ENCODE measurements at places on chromosomes 7 and 10.
A peak's percentile ranks its signal among the peaks of the same experiment; 100 is the strongest.

DNA sequence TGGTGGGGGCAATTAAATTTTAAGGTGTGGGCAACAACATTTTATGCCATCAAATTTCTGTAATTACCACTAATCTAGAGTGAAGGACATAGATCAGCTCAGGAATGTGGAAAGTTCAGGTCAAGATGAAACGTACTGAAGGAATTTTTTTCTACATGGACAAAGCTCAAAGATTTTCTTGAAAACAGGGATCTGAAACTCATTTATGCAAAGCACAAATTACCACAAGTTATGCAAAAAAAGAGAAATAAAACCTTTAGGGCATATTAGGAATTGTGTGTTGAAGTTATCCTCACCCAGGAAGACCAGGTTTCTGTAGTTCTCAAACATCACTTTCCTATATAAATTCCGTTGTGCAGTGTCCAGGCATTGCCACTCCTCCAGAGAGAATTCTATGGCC lies 18.9 kb downstream of the ZNF680 start:
- peak; percentile 10 for DNase-seq

DNA sequence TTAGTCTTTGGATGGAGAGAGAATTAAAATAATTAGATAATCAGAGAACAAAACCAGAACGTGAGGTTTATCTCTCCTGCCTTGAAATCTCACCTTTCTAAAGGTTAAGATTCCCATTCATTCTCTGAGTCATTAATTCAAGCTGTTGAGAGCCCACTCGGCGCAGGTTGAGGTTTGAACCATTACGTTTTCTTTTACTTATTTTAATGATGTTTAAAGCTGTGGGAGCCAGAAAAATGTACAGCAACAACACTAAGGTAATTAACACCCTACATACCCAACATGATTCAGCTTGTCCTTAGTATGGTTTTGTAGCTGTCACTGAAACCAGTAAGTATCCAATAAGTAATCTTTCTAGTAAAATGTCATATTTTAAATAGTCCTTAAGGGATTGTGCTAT lies 153.0 kb upstream of the ANK3 start:
- no peak for DNase-seq

DNA sequence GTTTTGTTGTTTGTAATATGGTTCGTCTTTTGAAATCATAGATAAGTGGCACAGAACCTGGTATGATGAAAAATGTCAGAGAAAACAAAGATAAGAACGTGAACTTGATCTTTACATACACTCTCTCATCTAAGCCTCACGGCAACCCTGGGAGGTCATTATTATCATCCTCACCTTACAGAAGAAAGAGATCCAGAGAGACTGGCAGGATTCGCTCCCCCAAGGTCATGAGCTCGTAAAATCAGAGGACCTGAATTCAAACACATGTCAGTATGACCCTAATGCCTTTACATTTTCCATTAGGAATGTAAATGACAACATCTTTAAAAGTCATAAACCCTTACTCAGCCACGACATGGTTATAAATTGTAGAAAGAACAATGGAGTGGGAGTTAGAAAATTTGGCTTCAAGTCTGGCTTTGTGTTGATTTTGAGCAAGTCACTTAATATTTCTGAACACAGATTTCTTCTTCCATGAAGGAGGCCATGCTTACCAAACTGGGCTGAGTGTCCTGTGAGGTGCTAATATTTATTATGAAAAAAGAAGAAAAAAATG lies 35.9 kb downstream of the HIPK2 start:
- DNase-seq: no peak

GRCh38 chr10:70549351-70549961 lies 53.1 kb downstream of the PRF1 start:
- no peak for DNase-seq

DNA sequence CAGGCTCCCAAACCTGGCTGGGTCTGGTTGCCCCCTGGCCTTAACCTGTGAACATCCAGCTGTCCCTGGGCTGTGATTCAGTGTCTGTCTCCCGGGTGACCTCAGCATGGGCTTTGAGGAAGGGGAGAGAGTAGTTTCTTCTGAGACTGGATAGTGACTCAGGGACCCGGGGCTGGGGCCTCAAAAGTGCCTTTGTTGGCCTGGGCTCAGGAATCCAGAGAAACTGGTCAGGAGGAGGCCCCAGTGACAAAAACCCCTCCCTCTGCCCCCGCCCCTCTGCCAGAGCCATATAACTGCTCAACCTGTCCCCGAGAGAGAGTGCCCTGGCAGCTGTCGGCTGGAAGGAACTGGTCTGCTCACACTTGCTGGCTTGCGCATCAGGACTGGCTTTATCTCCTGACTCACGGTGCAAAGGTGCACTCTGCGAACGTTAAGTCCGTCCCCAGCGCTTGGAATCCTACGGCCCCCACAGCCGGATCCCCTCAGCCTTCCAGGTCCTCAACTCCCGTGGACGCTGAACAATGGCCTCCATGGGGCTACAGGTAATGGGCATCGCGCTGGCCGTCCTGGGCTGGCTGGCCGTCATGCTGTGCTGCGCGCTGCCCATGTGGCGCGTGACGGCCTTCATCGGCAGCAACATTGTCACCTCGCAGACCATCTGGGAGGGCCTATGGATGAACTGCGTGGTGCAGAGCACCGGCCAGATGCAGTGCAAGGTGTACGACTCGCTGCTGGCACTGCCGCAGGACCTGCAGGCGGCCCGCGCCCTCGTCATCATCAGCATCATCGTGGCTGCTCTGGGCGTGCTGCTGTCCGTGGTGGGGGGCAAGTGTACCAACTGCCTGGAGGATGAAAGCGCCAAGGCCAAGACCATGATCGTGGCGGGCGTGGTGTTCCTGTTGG lies at the start of gene CLDN4:
Gene CLDN4, plus strand, starts transcription at position 316 of the 903 bp plus-strand sequence. Its CDS starts 206 bp downstream, at position 522.
- peak; percentile 26 for DNase-seq

GRCh38 chr10:63052083-63052482 lies 81.0 kb upstream of the NRBF2 start:
- no peak for DNase-seq

- no peak for DNase-seq
These were observed 41.5 kb downstream of the PRF1 start for GRCh38 chr10:70561070-70561469.

DNA sequence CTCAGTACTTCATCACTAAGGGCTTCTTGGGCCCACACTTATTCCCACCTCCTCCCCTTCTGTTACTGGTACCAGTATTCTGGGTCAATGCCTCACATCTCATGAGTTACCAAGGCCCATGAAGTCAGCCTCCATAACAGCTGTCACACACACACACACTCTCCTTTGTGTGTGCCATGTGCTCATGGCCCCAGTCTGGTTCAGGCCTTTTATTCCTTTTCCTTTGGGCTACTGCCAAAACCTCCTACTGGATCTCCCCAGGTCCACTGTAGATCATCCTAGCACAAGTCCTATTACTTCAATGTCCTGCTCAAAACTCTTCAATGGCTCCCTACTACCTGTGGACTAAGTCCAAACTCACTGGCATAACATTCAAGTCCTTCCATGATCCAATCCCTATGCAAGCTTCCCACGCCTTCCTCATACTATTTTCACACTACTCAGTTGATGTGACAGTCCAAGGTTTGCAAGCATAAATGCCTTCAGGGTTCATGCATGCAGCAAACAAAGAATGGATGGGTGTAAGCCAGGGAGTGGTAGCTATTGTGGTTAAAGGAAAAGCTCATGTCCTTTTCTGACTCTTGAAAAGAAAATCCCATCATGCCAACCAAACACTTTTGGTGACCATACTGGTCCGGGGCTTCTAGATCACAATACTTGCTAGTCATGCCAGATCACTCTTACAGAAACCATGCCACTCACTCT lies 68.1 kb downstream of the CCDC6 start:
- DNase-seq: no peak

DNA sequence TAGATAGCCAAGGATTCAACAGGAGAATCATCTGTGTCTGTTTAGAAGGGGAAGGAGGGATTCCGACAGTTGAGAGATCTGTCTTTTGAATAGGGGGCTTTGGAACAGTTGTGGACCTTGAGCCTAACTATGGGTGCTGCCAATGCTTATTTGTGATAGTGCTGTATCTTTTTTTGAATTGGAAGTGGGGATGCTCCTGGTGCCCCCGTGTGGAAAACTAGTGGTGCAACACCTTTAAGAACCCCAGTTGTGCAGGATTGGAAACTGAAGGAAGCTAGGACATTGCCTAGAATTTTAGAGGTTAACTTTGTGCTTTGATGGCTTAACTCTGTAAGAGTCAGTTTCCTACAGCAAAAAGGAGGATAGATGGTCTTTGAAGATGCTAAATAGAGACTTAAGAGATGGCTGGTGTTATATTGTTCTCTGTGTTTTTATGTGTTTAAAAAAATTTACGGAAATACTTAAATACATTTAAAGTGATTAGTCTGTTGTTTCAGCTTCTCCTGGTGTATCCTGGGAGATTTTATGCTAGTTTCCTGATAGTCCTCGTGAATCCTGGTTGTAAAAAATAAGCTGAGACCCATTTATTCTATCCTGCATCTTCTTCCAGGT lies 69.3 kb downstream of the AP3M1 start:
- DNase-seq: peak; percentile 73

GRCh38 chr10:15486404-15486803 lies 115.3 kb upstream of the FAM171A1 start:
- DNase-seq: peak; percentile 30

- peak; percentile 2 for DNase-seq
These were observed 2.5 kb upstream of the ETV1 start for GRCh38 chr7:13991791-13992595.

GRCh38 chr7:142125256-142125955 lies 13.9 kb downstream of the MGAM2 start:
- no peak for DNase-seq

DNA sequence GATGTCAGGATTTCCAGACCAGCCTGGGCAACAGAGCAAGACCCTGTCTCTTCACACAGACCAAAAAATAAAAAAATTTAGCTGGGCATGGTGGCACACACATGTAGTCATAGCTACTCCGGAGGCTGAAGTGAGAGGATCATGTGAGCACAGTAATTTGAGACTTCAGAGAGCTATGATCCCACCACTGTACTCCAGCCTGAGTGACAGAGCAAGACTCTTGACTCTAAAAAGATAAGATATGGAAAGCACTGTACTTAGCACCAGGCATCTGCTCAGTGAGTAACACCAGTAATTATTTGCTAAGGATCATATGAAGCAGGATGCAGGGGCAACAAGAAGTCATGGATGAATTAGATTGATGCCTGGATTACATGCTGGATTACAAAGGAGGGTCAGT lies 128.8 kb downstream of the CALN1 start:
- DNase-seq: no peak

GRCh38 chr10:71337219-71337701 lies 18.2 kb downstream of the SLC29A3 start:
- DNase-seq: no peak

- DNase-seq: no peak
These were observed 29.1 kb downstream of the RHEB start for GRCh38 chr7:151490456-151491105.

DNA sequence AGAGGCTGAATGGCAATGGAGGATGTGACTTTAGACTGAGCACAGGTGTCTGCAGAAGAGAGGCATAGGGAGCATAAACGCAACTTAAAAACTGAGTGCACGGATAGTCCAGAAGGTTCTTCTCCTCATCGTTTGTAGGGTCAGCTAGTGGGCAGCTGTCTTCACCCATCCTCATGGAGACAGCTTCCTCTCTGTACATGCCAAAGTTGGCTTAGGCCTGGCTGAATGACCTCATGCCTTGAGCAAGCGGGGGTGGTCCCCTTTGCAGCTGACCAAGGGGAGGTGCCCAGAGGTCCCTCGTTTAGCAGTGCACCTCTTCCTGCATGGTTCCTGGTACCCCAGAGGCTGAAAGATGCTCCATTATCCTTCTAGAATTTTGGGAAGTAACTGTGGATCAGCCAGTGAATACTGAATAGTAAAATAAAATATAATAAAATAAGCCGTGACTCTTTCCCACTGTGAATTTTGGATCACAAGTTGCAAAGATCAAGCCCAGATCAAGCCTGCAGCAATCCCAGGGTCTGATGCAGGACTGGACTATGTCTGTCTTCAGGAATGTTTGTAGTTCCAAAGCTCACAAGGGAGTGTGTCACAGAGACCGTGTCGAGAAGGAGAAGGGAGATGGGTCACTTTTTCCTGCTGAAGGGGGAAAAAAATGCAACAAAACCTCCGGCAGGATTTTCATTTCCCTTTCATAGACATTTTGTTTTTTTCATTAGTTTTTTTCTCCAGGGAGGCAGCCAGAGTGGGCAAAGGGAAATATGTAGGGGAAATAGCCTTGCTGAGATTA lies 295.3 kb upstream of the MKI67 start:
- no peak for DNase-seq

DNA sequence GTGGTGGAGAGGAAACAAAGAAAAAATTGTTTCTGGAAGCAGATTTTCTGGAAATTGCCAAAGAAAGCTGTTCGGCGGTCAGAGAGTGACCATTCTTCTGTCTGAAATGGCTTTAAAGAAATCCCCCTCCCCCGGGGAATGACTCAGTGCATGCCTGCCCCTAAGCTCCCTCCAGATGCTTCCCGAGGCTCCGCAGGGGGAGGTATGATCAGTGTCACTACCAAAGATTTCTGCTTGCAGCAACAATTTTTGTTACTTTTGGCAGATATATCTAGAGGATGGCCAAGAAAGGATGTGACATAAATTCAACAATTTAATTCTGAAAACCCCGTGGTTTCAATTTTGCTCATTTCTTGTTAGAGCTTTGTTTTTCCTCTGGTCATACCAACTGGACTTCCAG lies 163.9 kb downstream of the JCAD start:
- DNase-seq: peak; percentile 79

DNA sequence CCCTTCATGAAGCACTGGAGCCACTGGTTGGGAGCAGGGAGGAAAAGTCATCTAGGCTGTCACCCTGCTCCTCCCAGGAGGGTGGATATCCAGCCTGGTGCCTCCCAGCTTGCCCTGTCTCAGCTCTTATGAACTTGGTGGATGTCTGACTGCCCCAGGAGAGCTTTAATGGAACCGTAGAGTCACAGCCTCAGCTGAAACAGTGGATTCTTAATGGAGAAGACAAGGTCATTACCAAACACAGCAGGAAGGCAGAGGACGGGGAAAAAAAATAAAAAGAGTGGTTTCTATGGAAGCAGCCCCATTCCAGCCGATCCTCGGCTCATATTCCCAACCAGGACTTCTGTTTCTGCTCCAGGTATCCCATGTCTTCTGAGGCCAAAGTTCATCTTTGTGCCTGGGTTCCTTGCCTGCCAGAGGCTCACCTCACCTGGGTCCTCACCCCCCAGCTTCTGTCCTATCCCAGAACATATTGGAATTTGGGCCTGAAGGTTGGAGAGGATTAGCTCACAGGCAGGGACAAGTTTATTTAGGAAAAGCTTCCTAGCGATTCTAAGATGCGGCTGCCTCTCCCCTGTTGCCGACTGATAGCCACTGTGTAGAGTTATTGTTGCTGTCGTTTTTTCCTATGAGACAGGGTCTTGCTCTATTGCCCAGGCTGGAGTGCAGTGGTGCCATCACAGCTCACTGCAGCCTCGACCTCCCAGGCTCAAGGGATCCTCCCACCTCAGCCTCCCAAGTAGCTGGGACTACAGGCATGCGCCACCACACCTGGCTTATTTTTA lies 15.6 kb downstream of the CCL26 start:
- no peak for DNase-seq

GRCh38 chr7:88269586-88269985 lies 37.1 kb downstream of the STEAP4 start:
- DNase-seq: no peak
